ENCODE measurements at places on chromosomes 7 and 10. TPM values are rescaled to one million over a fixed set of nuclear protein-coding genes. Genes with fewer than 3 reads are reported as not detected.

MSMB gene
- not detected for total RNA-seq

FAM20C gene
- total RNA-seq: 0.09 TPM

UNCX gene
- not detected for total RNA-seq

PPP1R3A gene
- total RNA-seq: 0.07 TPM

CLRN3 gene
- not detected for total RNA-seq

CNTNAP2 gene
- total RNA-seq: 0.62 TPM

ANLN gene
- total RNA-seq: 58.2 TPM

GPAM gene
- 8.0 TPM for total RNA-seq

AOAH gene
- not detected for total RNA-seq

NSMCE4A gene
- 41.1 TPM for total RNA-seq
